Left forelimb (tissue), 1 donor: ENCODE measurements at places on chromosomes 3 and 15.

DNA sequence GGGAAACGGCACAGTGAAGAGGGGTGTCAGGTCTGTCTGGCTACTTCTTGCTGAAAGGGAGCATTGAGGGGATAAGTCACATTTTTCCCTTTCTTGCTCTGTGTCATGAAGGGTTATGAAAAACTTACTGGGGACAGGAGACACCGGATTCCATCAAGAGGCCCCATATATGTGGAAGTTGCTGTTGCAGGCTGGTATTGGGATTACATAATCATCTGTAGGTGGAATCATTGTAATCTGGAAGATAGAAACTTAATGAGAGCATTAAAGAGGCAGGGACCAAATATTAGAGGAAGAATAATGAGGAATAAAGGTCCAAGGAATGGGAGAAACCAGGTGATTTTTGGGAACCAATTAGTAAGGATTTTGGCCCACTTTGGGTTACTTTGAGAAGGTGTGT lies 4.2 kb upstream of the TCAIM start:
- DNase-seq, result no peak

GRCh38 chr3:151538456-151539393 lies 77.9 kb upstream of the IGSF10 start:
- DNase-seq, result no peak

GRCh38 chr3:13249664-13250390 lies 170.3 kb downstream of the NUP210 start:
- DNase-seq, result no peak

- no peak for DNase-seq
These were observed 128.1 kb upstream of the AZI2 start for GRCh38 chr3:28476764-28477163.

DNA sequence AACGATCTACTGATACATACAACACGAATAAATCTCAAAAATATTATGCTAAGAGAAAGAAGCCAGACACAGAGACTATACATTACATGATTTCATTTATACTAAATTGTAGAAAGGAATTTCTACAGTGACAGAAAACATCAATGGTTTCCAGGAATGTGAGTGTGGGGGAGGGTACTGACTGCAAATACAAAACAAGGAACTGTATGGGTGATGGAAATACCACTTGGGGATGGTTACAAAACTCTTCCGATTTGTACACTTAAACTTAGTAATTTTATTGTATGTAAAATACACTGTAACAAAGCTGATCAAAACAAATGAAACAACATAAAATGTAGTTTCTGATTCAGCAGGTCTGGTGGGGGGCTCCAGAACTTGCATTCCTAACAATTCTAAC lies 45.8 kb upstream of the IP6K2 start:
- no peak for DNase-seq
